ENCODE measurements at places on chromosomes 7 and 10.

DNA sequence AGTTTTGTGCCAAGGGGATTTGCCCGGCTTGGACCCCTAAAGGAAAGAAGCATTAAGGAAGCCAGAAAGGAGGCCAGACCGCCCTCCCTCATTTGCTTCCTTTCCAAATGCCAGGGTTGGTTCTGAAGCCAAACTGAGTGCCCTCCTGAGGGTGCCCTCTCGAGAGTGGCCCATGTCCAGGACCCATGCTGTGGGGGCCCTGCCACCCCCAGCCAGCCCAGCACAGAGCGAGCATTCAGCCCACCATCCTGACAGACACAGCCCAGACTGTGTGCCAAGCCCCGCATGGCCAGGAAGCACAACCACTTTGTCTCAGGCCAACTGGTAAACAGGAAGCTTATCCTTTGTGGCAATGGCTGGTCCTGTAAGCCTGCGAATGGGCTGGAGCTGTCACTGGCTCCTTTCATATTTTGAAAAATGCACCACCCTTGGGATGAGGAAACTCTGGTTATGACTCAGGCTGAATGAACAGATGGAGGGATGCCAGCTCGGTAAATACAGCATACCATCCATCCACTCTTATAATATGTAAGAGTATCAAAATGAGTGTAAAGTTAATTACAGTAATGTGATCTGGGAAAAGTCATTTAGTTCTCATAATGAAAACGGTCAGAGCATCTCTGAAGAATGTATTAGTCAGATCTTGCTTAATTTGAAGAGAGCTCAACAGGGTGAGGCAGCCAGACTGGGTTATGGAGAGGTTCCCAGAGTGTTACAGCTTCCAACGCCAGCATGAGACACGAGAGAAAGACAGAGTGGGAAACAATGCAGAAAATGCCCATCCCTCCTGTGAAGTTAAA is 65.0 kb downstream of the STK17A start:
- no peak for DNase-seq

GRCh38 chr7:20698469-20698868 is 83.0 kb downstream of the ABCB5 start:
- DNase-seq, result no peak

DNA sequence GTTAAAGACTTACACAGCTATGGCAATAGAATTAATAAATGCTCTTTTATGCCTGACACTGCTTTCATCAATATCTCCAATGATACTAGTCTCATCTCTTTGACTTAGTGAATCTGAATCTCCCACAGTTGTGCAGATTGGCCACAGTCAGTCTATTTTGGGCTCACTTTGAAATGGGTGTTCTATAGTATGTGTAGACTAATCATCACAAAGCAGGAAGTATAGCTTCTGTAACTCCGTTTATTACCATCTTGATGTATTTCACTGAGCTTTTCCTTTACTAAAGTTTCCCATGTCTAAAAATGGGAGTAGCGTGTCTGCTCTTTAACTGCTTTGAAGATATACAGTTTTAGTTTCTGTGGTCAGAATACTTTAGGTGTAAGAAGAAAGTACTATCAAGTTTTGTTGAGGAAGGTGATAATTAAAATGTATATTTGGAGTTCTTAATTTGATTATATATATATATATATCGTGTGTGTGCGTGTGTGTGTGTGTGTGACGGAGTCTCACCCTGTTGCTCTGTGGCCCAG is 70.1 kb downstream of the ST7 start:
- DNase-seq, result no peak

GRCh38 chr7:97851683-97852082 is 20.5 kb downstream of the ASNS start:
- DNase-seq, result no peak

DNA sequence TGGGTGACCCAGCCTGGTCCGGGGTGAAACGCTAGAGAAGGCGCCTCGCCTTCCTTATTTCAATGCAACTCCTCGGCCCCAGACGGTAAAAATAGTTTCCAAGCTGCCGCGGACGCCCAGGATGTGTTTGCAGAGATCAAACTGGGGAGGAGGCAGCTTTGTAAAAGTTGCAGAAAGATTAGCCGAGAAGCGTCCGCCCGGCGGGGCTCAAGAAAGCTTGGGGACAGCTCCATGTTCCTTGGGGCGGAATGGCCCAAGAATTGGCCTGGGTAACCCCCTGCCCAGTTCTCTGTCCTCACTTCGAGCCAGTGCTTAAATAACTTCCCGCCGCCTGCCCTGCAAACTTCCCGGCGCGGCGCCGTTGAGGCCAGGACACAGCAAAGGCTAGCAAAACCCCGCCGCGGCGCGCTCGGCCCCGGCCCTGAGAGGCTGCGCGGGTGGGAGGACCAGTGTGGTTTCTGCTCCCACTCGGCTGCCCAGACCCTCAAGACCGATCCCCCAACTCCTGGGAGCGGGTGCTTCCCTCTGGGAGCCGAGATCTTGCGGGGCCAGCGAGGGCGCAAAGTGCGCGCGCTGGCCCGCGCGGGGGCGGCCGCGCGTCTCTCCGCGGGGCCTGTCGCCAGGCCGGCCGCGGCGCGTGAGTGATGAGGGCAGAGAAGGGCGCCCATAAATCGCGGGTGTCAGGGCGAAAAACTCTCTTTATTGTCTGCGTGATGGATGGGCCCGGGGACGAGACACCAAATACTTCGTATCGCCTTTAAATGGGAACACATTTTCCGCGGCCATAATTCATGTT is 6.3 kb upstream of the ZNF503 start:
- no peak for DNase-seq

GRCh38 chr7:17448479-17449423 is 150.3 kb downstream of the AHR start:
- no peak for DNase-seq

DNA sequence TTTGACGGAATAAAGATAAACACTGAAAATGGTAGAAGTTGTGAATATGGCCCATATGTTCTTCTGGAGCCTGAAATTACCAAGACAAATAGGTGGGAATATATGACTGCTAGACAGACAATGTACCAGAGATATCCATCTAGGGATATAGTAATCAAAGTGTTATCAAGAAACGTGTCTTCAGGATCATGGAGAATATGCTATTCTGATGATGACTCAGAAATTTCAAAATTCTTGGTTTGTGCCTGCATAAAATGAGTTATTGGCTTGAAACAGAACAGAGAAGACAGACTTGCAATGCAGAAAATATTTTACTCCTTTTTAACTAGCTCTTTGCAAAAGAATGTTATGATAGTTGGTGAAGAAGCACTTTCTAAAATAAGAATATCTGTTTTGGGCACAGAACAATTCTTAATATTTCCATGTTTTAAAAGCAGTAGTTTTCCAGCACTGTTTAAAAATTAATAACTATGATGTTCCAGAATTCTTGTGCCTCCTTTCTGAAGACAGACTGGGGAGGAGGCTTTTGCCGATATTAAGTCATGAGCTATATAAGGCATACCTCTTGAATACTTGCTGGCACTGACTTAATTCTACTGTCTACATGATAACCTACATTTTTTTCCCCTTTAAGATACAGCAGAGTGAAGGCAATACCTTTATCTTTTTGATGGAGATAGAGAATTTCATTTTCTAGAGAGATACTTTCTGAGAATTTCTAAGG is 34.4 kb upstream of the CABCOCO1 start:
- no peak for DNase-seq

GRCh38 chr10:2980791-2981360 is 86.5 kb upstream of the PFKP start:
- no peak for DNase-seq

DNA sequence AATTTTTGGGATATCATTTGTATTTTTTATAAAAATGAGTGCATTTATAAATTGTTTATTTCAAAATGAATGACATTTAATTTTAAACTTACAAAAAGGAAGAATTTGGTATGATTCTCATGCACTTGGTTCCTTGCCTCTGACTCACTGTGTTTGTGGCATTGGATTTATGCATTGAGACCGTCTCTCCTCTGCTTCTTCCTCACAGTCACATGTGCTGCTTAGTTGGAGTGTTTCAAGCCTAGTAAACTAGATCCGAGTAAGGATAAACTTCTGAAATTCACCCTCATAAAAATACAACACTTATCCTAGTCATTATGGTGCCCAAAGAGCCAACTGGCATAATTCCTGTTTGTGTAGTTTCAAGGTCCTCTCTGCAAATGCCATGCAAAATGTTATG is 19.1 kb upstream of the FZD8 start:
- DNase-seq, result no peak

GRCh38 chr7:105141068-105141467 is 127.1 kb downstream of the KMT2E start:
- DNase-seq, result no peak

- DNase-seq, result no peak
Measured at GRCh38 chr7:19305698-19306097, 160.5 kb upstream of the FERD3L start.

DNA sequence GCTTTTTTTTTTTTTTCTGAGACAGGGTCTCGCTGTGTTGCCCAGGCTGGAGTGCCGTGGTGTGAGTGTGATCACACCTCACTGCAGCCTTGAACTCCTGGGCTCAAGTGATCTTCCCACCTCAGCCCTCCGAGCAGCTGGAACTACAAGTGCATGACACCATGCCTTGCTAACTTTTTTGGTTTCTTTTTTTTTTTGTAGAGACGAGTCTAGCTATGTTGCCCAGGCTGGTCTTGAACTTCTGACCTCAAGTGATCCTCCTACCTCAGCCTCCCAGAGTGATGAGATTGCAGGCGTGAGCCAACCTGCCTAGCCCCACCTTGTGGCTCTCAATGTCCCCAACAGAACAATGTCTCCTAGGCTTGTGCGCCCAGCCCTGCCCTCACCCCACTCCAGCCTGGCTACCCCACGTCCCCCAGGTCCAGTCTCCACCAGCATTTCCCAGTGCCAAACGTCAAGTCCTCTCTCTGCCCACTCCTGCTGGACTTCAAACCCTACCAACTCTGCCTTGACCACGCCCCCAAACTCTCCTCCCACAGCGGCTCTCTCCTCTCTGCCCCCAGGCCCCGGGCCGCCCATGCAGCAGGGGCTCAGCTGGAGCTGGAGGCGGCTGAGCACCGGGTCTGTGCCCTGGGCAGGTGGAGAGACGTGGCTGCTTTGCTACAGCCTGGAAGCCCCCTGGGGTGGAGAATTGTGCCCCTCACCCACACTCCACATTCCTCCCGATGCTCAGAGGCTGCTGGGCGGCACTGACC is 18.9 kb downstream of the BHLHA15 start:
- DNase-seq, result no peak

DNA sequence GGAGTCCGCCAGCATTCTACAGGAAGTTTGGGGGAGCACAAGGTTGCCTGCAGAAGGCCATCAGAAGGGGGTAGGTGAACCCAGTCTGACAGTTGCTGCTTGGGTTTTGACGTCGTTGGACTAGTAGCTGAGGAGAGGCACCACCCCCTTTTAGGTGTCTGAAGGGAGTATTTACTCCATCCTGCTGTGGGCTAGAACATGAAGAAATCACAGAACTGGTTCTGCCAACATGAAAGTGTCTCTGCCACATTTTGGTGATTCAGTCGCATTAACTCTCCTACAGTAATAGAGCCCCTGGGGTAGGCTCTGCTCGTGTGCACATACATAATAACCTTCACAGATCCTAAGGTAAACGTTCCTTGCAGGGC is 834 bp upstream of the TRIL start:
- DNase-seq, result no peak

DNA sequence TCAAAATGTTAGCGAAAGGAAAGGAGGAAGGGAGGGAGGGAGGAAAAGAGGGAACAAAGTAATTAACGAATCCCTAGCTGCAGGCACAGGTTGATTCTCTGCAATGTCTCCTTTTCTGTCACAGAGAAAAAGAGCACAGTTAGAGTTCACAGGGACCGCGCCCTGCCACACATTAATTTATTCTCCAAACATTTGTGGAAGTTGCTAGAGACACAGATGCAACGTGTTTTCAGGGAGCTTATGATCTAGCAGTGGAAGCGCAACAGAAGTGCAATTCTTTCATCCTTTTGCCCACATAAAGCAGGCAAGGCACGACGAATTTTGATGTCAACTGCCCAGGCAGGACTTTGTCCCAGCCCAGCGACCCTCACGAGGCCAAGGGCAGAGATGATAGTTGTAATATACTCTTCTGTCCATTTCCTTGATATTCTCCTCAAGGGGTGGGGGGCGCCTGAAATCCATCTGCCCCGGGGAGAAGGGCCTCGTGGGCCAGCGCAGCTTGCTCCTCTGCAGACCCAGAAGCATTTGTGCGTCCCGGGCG is 101.7 kb upstream of the ZNF438 start:
- DNase-seq, result no peak

GRCh38 chr10:88883448-88883809 is 3.4 kb downstream of the STAMBPL1 start:
- DNase-seq, result no peak

DNA sequence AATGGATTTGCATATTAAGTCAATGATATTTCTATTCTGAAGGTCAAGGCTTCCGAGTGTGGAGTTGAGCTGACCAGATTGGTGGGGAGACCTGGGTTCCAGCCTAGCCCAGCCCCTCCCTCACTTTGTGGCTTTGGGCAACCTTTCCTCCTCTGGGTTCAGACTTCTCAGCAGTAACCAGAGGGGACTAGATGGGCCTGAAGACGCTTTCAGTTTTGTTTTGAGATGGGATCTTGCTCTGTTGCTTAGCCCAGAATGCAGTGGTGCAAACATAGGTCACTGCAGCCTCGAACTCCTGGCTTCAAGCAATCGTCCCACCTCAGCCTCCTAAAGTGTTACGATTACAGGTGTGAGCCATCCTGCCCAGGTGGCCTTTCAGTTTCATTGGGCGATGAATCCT is 68.1 kb upstream of the LEP start:
- no peak for DNase-seq

- DNase-seq, result no peak
Measured at GRCh38 chr7:158633055-158633956, 45.7 kb upstream of the PTPRN2 start.

DNA sequence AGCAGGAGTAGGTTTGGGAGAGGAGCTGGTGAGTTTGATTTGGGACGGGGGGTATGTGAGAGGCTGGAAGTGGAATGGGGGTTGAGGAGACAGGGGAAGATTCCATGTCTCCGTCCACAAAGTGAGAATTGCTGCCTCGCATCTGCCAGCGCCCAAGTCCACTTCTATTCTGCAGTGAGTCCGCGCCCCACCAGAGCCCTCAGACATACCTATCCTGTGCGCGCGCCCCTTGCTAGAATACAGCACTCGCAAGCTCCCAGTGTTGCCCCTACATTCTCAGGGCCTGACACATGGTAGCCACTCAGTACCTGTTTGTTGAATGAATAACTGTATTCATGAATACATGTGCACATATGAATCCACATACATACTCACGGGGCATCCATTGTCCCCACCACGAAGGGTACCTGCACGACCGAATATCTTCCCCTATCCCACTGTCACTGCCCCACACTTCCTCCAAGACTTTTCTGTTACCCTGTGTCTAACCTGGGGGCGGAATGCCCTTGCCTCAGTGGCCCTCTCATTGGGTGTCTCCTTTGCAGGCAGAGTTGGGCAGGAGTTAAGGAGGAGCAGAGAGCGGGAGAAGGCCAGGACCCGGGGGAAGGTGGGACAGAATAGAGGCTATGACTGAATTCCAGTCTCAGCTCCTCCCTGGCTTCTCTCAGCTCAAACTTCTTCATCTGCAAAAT is 19.9 kb downstream of the POLL start:
- no peak for DNase-seq

All from stimulated activated CD4-positive, alpha-beta T cell treated with anti-CD3 and anti-CD28 coated beads, TNF-alpha, amount 100 ng/mL, for 24 hours (primary cell).